Ascending aorta (tissue), 2 donors: ENCODE measurements at places on chromosomes 2 and 18. TPM values are rescaled to one million over a fixed set of nuclear protein-coding genes. Genes with fewer than 3 reads are reported as not detected.

Gene DYSF
- 58.3 TPM for total RNA-seq

Gene MC5R
- not detected for total RNA-seq

Gene KATNAL2
- total RNA-seq: not detected

Gene ARHGAP28
- 0.85 TPM for total RNA-seq

Gene ANKRD53
- 1.4 TPM for total RNA-seq

DNA sequence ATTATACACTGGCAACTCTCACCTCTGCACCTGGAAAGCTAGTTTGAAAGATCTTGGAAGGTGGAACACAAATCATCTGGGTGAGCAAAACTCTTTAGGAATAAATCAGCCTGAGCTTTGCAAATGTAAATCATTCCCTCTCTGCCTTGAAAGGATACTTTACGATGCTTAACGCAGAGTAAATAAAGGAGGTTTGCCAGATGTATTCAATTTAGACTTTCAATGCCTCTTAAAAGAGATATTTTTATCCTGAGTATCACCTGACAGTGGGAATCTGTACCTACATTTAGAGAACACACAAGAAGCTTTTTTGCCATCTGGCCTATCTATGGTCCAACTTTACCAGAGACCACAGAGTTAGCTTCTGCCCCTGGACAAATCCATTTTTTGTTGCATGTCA, 983.2 kb upstream of the CDH2 start:
- DNase-seq: no peak

DNA sequence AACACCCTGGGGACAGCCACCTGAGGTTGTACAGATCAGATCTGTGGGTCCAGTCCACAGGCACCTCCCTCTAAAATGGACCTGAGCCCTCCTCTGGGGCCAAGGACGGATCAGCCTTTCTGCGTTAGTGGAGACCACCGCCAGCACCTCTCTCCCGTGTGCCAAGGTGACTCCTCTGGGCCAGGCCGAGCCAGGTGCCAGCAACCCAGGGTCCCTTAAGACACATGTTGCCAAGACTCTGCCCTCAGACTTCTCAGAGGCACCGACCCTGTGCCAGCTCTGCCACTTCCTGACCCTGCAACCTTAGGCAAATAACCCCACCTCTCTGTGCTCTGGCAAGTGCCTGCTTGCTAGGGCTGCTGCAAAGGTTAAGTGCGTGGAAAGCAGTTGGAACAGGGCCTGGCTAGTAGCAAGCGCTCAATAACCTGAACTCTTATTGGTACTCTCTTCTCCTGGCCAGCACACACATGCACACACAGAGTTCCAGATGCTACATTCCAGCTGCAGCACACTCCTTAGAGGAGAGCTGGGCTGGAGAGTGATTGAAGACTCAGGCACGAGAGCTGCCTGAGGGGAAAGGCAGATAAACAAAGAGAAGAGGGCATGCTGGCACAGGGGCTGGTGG, 105.6 kb downstream of the TNS1 start:
- DNase-seq: no peak

DNA sequence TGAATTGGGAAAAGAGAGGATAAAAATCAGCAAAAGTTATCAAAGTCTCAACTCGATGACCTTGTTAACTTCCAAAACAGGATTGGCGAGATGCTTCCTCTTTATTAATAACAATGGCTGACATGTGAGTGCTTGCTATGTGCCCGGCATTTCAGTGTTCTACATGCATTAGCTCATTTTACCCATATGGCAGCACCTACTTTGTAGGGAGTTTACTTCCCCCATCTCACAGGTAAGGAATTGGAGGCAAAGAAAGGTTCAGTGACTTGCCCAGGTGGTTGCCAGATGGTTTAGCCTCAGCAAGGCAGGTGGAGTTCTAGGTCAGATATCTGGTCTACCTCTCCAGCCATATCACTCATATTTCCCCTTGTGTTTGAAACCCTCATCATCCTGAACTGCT, 12.4 kb downstream of the TFCP2L1 start:
- no peak for DNase-seq

DNA sequence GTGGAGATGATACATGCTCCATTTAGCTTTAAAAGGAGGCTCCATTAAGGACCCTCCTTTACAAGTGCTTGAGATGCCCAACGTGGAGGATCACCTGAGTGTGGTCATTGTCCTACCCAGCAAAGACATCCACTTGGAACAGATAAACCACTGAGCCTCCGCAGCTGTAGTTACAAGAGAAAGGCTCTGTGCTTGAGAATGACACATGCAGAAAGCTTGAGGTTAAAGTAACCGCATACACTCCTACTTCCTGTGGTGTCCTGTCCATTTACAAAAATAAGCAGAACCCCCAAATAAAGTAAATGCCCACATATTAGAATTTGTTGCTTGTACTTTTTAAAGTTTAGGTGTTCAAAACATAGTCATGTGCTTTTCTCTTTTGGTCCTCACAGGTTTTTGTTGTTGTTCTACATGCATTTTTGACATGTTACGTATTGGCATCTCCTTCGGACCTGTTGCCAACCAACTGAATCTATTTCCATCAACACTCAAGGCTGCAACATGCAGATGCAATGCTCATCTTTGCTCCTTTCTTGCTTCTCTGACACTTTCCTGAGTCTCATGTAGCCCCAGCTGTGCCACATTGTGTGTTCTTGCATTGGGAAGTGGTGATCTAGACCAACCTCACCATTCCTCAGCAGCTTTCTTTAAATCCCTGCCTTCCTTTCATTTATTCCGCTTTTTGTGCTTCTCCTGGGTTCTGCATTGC, 56.0 kb downstream of the SERPINB7 start:
- no peak for DNase-seq

- DNase-seq: no peak
Observed at GRCh38 chr2:98944775-98945174, 8.8 kb upstream of the CRACDL start.

GRCh38 chr2:47344890-47345589, 57.9 kb upstream of the MSH2 start:
- DNase-seq: no peak
